ENCODE measurements at places on chromosomes 11 and 22.
A peak's percentile ranks its signal among the peaks of the same experiment; 100 is the strongest.

DNA sequence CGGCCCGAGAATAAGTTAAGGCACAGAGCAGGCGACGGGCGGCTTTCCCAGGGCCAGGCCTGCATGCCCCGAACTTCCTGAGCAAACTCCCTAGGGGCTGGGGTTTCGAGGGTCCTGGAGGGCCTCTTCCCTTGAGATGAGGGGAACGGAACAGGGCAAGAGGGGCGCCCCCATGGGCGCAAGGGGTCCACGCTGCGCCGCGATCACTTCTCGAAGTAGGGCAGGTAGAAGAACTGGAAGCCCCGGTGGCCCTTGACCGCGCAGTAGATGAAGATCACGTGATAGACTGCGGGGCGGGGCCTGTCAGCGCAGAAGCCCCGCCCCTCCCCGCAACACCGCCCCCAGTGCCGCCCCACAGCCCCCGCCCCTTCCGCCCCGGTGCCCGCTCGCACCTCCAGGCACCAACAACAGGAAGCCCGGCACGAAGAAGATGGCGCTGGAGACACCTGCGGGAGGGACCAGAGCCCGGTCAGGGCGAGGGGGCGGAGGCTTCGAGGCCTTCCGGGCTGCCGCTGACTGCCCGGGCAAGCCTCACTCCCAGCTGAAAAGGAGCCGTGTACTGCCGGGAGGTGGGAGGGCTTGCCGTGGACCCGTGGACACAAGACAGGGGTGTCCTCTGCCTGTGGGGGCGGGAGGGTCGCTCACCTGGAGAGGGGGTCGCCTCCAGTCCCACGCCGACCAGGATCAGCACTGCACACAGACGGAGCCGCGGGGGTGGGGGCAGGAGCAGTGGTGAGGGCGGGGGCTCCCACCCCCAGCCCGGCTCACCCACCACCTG is 4.5 kb downstream of the TMEM134 start:
- DNase-seq, result no peak

DNA sequence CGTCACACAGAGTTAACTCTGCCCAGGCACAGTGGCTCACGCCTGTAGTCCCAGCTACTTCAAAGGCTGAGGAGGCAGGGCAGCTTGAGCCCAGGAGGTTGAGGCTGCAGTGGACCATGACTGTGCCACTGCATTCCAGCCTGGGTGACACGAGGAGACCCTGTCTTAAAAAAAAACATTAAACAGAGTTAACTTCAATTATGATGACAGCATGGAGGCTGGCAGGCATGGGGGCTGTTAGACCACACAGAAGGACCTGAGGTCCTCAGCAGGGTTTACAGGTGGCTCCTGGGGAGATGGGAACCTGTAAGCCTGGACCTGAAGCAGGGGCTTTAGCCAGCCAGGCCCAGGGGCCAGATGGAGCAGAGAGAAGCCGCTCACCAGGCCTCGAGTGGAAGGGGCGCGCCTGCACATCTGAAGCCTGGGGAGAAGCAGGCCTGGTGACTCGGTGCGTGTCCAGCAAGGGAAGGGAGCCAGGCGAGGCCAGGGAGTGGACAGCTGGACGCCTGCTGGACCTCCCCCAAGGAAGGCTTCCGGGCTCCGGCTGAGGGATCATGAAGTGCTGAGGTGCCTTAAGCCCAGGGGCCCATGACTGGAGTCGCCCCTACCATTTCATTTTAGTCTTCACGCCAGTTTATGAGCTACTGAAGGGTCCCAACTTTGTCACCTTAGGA is 25.3 kb downstream of the RPUSD4 start:
- DNase-seq, result no peak

DNA sequence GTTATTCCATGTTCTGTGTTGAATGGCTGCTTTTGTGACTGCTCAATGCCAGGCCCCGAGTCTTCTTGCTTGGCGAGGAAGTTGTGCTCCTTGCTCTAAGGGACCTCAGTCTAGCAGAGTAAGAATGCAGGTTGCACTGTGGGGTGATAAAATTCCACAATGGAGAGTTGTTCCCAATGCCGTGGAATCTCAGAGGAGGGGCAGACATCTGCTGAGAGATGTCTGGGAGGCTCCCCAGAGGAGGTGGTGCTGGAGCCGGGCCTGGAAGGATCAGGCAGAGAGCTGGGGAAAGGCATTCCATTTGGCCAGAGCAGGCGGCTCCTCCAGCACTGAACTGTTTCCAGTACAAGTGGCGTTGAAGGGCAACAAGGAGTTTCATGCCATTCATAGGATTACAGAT is 55.2 kb downstream of the ST3GAL4 start:
- no peak for DNase-seq

GRCh38 chr22:45891021-45891421 is 85.9 kb downstream of the WNT7B start:
- no peak for DNase-seq

DNA sequence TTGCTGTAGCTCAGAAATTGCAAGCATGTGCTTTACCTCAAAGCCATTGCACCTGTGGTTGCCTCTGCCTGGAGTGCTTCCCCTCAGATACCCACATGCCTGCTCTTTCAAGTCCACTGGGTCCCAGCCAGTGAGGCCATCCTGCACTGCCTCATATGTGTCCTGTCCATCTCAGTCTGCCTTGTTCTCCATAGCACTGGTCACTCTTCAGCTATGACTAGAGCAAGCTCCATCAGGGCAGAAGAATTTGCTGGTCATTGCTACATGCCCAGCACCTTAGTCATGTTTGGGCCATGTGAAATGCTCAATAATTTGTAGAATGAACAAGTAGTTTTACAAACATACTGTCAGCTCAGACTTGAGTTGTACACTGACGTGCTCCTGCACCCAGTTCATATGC is 64.4 kb upstream of the HORMAD2 start:
- no peak for DNase-seq

DNA sequence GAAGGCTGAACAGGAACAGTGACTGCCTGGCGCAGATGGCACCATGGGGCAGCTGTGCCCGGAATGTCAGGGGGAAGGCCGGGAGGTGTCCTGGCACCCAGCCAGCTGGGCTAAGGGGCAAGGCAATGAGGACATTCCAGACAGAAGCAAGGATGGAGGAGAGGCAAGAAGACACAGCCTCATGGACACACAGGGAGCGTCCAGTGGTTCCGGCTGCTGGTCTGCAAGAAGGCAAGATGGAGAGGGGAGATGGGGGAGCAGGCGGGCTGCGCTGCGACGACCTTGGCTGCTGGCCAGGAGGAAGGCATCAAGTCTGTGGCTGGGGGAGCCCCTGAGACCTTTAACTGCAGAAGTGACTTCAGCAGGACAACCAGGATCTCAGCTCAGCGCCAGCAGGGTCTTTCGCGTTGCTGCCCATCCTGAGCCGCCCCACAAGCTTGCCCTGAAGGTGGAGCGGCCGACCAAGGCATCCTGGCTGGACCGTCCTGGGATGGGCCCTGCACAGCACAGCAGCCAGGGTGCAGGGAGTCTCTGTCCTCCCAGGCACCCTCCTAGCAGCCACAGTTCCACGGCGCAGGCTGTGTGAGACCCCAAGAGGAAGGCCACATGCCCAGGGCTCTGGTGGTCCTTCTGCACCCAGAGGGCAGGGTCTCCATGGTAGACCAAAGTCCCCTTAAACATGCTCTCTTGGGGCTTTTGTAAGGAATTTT is 531.7 kb downstream of the BRD1 start:
- no peak for DNase-seq

DNA sequence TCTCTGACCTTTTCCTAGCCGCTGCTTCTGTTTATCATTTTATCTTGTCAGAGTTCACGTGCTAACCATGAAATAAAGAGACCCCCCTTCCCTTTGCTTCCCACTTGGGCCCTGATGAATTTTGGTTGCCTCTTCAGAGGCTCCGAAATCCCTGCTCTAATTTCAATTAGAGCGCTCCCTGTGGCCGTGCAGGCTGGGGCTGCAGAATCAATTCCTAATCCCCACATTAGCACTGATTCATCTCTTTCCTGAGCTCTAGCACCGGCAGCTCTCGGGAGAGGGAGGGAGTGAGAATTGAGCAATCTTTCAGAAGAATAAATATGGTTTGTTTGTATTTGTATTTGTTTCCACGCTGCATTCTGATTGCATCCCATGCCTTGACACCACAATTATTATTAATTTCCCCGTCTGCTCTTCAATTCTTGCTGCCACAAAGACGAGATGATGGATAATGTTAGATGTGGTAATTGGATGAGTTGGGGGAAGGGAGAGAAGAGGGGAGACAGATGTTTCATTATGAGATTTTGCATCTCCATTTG is 76.9 kb downstream of the NTM start:
- no peak for DNase-seq

DNA sequence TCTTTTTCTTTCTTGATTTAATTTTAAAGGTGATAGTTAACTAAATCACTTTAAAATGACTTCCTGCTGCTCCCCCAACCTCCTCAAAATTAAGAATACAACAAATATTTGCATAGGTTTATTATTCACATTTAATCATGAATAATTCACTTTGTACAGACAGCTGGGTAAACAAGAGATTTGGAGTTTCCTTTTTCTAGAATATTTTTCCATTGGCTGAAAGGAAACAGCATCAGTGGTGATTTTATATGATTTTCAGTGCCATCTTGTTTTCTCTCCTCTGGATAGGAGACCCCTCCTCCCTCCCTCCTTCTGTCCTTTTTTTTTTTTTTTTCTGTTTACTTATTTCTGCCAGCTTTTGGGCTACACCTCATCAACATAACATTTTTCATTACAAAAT is 60.5 kb downstream of the LIF start:
- no peak for DNase-seq

GRCh38 chr11:94784884-94785283 is 16.7 kb downstream of the AMOTL1 start:
- no peak for DNase-seq

GRCh38 chr11:112511911-112512310 is 251.3 kb upstream of the PLET1 start:
- no peak for DNase-seq

- peak; percentile 80 for DNase-seq
Observed at GRCh38 chr22:50576070-50576469, 2.2 kb downstream of the CPT1B start.

DNA sequence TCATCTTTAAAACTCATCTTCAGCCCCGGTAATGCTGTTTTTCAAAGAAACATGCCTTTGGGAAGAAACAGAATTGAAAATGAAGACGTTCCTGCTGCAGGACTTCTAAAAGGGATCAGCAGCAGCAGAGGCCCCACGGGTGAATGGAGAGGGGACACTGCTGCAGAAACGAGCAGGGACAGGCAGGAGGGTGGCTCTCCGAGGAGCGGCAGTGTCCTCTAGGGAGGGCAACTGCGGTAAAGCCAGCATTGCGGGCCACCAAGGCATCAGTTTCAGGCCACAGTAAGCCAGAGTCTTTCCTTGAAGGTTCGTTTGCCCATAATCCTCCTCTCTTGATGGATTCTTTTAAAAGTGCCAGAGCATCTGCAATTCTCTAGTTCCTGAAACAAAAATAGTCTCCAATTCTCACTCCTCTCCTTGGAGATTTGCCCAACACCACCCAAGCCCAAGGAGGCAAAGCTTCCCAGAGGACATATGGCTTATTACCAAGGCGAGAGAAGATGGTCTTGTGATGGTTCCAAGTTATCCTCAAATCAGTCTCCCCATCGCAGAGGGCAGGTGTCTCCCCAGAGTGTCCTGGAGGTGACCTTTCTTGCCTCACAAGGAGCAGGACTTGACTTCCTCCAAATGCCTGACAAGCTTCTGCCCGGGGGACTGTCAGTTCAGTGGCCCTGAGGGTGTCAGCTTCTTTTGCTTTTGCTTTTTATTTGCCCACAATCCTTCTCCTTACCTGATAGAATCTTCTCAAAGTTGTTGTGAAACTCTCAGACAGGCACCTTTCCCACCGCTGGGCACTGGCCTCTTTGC is 341.1 kb upstream of the B3GAT1 start:
- DNase-seq, result no peak

- no peak for DNase-seq
Observed at GRCh38 chr11:26964339-26964738, 29.6 kb upstream of the FIBIN start.

- no peak for DNase-seq
Observed at GRCh38 chr11:76765863-76766350, 17.2 kb upstream of the TSKU start.

GRCh38 chr11:11894486-11894885 is 52.7 kb downstream of the USP47 start:
- DNase-seq, result no peak

- DNase-seq, result no peak
Observed at GRCh38 chr22:46654927-46655595, 34.9 kb downstream of the GRAMD4 start.

DNA sequence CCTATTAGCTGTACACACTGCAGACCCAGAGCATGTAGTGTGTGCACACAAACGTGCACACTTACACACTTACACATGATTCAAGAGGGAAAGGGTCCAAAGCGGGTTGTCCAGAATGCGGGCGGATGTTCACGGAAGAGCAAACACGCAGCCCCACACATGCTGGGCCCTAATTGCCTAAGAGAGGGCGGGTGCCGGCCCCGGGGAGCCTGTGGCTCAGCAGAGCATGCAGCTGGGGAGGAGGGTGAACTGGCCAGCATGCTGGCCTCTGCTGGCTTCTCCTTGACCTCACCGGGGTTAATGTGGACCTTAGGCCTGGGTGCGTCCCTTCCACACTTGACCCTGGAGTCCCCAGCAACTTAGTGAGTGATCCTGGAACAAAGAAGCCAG is 816.3 kb downstream of the BRD1 start:
- DNase-seq, result no peak

GRCh38 chr22:33038836-33039235 is 19.3 kb downstream of the SYN3 start:
- DNase-seq, result no peak
